ENCODE measurements at places on chromosomes 3 and 15.

GRCh38 chr3:171456765-171457606 is 3.2 kb downstream of the TNIK start:
- DNase-seq: no peak

GRCh38 chr15:85763673-85764633 is 30.8 kb downstream of the KLHL25 start:
- DNase-seq: no peak

DNA sequence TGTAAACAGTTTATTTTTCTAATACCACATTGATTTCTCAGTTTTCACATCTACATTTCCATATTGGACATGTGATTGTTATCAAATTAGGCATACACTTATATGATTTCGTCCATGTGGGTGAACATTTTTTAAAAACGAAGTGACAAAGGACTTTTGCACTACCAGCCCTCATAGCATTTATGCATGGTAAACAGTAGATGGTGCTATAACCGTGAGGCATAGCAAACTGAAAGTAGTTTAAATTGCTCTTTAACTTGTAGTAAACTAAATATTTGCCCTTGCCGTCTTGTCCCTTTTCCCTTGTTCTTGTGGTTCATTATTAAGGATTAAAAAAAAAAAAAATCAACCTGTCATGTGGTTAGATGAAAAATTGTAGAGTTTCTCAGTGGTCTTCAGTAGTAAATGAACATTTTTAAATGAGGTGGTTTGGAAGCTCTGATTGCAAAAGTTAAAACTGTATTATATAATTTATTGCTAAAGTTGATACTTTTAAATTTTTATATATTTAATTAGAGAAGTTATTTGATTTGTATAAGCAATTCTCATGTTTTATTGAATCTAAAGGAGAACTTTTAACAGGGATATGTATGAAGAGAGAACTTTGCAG is 24.0 kb downstream of the STX19 start:
- no peak for DNase-seq

DNA sequence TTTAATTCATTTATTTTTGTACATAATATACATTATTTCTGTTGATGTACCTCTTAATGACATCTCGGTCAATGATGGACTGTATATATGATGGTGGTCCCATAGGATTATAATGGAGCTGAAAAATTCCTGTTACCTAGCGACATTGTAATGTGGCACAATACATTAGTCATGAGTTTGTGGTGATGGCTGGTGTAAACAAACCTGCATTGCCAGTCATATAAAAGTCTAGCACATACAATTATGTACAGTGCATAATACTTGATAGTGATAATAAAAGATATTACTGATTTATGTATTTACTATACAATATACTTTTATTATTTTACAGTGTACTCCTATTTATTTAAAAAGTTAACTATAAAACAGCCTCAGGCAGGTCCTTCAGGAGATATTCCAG is 15.1 kb downstream of the TTC14 start:
- no peak for DNase-seq

- DNase-seq: no peak
Measured at GRCh38 chr3:117200962-117201361, 491.4 kb downstream of the TUSC7 start.

GRCh38 chr15:26867200-26868007 is 542 bp downstream of the GABRA5 start:
- no peak for DNase-seq

- DNase-seq: peak; percentile 6
Measured at GRCh38 chr15:99104788-99105513, at the start of gene SYNM. Gene SYNM, plus strand, starts transcription at chr15:99105080. Its CDS starts 120 bp downstream, at chr15:99105200.

GRCh38 chr3:156867920-156868319 is 41.8 kb downstream of the LEKR1 start:
- DNase-seq: no peak

- DNase-seq: no peak
Measured at GRCh38 chr3:186879781-186880180, 37.3 kb downstream of the ADIPOQ start.

GRCh38 chr3:10194328-10195071 is 29.8 kb downstream of the IRAK2 start:
- DNase-seq: no peak

- no peak for DNase-seq
Measured at GRCh38 chr3:158792709-158793108, 9.1 kb upstream of the MFSD1 start.

GRCh38 chr3:189766416-189766815 is 135.2 kb downstream of the TP63 start:
- DNase-seq: no peak

GRCh38 chr3:184443364-184443763 is 63.5 kb downstream of the CHRD start:
- no peak for DNase-seq

DNA sequence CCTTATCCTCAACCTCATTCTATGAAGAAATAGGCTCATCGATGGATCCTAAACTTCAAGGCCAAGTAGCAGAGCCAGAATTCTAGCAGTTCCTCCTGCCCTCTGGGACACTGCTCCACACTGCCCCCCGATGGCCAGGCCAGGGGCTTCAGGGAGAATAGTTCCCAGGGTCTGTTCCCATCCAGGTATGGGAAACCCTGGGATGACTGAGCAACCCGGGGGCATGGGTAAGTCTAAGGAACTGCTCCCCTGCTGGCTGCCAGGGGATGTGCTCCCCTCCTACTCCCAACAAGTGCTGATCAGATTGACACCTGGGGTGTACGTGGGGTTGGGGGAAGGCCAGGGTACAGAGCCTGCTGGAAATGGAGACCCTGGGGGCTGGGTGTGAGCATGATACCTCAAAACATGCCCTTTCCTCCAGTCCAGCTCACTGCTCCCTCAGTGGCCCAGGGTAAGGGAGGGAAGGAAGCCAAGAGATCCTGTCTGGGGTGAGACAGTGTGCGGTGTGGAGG is 7.6 kb downstream of the ULK3 start:
- peak; percentile 32 for DNase-seq

DNA sequence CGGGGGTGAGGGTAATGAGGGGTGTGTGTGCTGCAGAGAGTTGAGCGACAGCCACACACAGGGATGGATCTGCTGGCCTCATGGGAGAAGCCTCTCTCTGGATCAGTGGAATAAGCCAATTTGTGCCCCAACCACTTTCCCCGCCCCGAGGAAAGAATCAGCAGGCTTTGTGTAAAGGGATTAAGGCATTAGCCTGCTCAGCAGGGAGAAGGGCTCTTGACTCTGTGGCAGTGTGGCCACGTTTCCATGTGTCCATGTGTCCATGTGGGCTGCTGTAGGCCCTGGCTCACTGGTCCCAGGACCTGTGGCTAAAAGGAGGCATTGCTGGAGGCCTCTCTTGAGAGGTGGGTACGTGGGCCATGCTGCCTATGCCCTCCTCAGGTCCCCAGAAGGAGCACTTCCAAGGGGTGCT is 104.7 kb downstream of the HMG20A start:
- no peak for DNase-seq

- DNase-seq: no peak
Measured at GRCh38 chr3:161914703-161915417, 418.3 kb downstream of the OTOL1 start.

DNA sequence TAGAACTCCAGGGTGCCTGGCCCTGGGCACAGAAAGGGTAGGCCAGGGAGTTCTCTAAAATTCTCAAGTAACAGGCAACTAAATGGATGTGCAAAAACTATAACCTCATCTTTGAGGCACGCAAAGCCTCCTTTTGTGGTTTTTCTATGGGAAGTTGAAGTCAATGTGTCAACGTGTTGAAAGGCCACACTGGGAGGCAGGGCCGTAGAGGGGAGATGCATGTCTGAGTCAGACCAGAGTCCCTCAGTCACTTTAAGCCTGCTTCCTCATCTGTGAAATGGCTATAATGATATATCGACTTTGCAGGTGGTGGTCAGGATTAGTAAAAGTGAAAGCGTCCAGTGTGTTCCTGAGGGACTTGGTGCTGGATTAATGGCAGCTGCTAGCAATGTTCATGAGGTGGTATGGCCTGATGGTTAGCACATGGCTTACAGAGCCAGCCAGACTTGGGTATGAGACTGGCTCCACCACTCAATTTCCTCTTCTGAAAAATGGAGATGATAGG is 17.0 kb downstream of the TGM5 start:
- no peak for DNase-seq

GRCh38 chr15:58490888-58491473 is 59.2 kb downstream of the LIPC start:
- DNase-seq: no peak

GRCh38 chr3:72259755-72260587 is 475.0 kb upstream of the PROK2 start:
- no peak for DNase-seq

DNA sequence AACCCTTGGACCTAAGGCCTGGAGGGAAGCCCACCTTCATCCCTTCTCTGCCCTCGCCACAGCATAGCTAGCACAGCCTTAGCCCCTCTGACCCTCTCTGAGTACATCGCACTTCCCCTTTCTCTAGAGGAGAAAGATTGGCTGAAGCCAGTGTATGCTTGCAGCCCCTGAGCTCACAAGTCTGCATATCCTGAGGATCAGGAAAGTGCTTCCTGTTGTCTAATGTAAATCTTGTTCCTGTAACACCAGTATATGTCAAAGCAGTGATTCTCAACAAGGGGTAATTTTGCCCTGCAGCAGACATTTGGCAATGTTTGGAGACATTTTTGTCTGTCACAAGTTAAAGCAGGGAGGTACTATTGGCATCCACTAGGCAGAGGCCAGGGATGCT is 2.2 kb upstream of the PRKCD start:
- DNase-seq: no peak

DNA sequence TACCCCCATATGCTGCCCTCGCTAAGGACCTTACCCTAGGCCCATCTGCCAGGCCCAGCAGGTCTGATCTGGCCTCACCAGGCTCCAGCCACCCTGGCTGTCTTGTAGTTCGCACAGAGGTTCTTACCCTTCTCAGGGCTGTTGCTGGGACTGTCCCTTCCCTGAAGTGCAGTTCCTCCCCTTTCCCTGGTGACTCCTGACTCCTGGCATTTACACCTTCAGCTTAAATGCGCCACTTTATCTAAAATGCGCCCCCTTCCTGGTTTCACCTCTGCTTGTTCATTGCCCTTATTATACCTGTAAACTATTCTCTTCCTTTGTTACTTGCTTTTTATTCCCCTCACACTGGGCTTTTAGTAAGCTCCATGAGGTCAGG is 835 bp upstream of the TTLL3 start:
- DNase-seq: no peak

DNA sequence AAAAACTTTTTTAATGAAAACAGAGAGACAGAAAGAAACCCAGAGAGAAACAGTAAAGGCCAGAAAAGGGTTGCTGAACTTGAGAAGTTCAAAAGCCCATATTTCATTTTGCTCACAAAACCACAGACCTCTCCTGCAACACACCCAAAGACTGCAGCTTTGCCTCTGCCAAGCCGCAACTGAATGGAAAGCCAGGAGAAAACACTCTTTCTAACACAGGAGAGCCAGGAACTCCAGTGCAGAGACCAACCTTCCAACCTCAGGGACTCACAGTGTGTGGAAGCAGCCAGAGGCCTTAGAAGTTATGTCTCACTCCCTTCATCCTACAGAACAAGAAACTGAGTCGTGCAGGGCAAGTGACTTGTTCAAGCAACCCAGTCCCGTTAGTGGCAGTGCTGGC is 163.1 kb upstream of the HES1 start:
- no peak for DNase-seq

DNA sequence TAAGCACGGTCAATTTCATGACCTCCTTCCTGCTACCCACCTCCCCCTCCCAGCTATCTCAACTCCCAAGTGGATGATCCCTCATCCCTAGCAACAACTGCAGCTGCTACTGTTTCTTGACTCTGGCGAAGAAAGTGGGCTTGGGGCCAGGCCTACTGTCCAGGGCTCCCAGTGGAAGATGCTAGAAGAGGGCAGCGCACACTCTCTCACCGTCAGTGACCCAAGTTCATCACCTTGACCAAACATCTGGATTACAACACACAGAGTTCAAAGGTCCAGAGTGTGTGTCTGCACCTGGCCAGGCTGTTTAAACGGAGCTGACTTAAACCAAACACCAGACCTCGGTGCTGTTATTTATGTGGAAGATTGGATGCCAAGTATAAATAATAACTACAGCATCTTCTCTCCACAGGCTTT is 385.6 kb downstream of the SHQ1 start:
- DNase-seq: no peak

GRCh38 chr3:113867506-113867905 is 28.9 kb downstream of the GRAMD1C start:
- no peak for DNase-seq

- no peak for DNase-seq
Measured at GRCh38 chr15:68028137-68028887, 25.8 kb upstream of the PIAS1 start.

GRCh38 chr3:123313889-123314288 is 112.1 kb downstream of the SEC22A start:
- DNase-seq: no peak

DNA sequence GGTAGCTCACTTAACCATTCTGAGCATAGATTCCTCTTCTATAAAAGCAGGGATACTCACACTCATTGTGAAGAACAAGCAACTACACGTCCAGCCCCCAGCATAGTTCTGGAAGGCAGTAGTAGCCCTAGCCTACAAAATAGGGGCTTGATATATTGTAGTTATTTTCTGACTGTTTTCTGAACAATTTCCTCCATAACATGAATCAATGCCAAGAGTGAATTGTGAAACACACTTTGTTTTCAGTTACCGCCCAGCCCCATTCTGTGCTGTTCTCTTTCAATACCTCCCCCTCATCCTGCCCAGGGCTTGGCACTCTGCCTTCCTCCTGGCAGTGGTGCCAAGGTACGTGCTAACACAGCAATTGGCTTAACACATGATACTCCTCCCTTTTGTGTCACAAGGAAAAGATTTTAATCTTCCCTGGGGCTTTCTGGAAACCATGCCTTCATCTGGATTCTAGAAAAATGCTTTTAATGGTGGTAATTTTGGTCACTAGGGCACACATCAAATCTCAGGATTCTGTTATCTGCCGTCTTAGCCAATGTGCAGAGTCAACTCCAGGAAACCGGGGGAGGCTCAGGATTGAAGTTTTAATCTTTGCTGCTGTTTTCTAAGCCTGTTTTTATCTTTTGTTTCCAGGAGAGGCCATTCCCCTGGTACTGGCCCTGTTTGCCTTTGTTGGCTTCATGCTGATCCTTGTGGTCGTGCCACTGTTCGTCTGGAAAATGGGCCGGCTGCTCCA is 37.2 kb downstream of the IL20RB start:
- DNase-seq: no peak

GRCh38 chr15:38631119-38632075 is 66.8 kb upstream of the RASGRP1 start:
- no peak for DNase-seq

- no peak for DNase-seq
Measured at GRCh38 chr3:47012342-47013230, 33.1 kb downstream of the NBEAL2 start.

DNA sequence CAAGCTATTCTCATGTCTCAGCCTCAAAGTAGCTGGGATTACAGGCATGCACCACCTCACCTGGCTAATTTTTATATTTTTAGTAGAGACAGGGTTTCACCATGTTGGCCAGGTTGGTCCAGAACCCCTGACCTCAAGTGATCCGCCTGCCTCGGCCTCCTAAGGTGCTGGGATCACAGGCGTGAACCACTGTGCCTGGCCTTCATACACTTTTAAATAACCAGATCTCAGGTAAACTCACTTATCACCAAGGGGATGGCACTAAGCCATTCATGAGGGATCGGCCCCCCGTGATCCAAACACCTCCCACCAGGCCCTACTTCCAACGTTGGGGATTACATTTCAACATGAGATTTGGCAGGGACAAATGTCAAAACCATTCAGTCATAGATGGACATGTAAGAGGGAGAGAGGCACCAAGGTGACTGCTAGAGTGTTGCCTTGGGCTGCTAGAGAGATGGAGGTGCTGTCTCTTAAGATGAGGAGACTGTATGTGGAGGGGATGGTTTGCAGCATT is 13.3 kb upstream of the DOCK3 start:
- DNase-seq: no peak

- no peak for DNase-seq
Measured at GRCh38 chr3:186869253-186870100, 27.0 kb downstream of the ADIPOQ start.

- DNase-seq: no peak
Measured at GRCh38 chr15:92882697-92883162, 17.4 kb upstream of the CHD2 start.

Data from stimulated activated CD8-positive, alpha-beta memory T cell treated with anti-CD3 and anti-CD28 coated beads, Interleukin-4, amount 100 ng/mL, for 24 hours (primary cell).